ENCODE measurements at places on chromosomes 7 and 10.
A peak's percentile ranks its signal among the peaks of the same experiment; 100 is the strongest.

GRCh38 chr10:93841961-93842360 is 51.8 kb upstream of the SLC35G1 start:
- no peak for DNase-seq

GRCh38 chr10:58796242-58796641 is 283.6 kb downstream of the BICC1 start:
- DNase-seq, result no peak

DNA sequence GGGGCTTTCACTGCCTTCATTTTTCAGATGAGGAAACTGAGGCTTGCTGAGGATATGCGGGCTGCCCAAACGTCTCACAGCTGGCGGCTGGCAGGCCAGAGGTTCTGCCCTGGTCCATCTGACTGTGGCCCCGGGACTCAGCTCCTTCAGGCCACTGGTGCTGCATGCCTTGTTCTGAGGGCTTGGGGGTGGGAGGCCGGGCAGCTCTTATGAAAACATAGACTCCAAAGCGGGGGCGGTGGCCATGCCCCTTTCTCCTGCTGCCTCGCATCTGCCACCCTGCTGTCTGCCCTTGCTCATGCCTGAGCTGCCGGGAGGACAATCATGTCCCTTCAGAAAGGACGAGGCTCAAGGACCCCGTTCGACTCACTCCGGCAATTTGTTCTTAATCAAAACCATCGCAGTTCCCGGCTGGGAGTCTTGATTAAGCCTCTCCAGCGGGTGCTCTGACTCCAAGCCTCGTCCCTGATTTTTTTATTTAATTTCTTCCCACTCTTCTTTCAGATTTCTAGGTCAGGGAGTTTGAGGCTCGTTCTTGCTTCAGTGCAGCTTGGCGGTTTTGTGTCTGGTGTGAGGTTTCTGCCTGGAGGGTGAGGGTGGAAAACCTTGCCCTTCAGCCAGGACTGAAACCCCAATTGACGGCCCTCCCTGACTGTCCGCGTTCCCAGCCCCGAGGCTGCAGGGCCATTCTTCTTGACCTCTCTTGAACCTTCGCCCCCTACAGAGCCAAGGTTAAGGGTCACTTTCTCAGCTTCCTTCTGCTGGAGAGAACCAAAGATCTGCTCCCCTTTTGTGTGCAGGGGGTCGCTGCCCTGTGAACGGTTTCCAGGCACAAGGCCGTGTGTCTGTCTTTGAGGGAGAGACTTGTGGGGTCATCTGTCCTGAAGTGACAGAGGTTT is 120.8 kb downstream of the DNAJB6 start:
- DNase-seq, result no peak

DNA sequence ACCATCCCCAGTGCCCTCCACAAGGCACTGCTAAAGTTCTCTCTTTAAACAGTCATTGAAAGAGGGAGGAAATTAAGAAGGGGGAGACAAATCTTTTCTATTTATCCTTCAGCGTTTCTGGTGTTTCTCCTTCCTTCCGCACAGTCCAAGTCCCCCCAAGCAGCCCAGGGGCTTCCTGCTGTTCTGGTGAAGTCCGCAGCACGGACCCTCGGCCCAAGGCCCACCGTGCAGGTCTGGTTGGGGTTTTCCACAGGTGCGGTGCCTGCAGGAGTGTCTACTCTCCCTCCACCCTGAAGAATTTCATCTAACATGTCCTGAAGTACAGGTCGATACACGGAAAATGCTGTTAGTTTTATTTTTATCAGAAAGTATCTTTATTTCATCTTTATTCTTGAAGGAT is 34.1 kb upstream of the KNDC1 start:
- DNase-seq, result no peak

- DNase-seq, result peak; percentile 16
Measured at GRCh38 chr10:69901628-69902505, 100.2 kb downstream of the COL13A1 start.

GRCh38 chr10:132521041-132521465 is 16.5 kb upstream of the INPP5A start:
- peak; percentile 6 for DNase-seq

DNA sequence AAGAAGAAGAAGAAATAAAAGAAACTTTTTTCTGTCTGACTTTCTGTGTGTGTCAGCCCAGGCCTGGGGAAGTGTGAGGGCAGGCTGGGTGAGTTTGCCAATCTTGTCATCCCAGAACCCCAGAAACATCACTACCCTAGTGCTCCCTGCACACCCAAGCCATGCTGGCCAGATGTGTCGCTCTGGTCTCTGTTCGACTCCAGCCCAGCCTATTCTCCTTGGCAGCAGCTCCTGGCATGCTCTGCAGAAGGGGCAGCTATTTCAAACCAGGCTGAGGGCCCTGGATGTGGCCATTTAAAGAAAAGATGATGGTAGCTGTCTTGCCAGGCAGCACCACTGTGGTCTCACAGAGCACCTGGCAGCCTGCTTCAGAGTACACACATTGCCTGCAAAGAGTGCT is 334.1 kb downstream of the RPS24 start:
- DNase-seq, result no peak

DNA sequence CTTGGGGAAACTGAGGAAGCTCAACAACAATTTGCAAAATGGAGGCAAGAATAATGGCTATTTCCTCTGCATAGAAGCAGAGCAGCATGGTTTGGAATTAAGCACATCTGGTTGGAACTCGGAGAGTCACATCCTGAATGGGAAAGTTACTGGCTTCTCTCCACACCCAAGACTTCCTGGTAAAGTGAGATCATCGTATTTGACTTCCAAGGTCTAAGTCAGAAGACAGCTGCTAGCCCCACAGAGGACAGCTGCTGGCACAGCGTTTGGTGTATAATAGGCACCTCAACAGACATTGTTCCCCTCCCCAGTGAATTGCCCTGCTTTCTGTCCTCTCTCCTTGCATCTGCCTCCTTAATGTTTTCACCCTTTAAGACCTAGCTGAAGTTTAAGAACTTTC is 37.0 kb upstream of the NRF1 start:
- no peak for DNase-seq
